ENCODE measurements at places on chromosomes 2 and 18.

DNA sequence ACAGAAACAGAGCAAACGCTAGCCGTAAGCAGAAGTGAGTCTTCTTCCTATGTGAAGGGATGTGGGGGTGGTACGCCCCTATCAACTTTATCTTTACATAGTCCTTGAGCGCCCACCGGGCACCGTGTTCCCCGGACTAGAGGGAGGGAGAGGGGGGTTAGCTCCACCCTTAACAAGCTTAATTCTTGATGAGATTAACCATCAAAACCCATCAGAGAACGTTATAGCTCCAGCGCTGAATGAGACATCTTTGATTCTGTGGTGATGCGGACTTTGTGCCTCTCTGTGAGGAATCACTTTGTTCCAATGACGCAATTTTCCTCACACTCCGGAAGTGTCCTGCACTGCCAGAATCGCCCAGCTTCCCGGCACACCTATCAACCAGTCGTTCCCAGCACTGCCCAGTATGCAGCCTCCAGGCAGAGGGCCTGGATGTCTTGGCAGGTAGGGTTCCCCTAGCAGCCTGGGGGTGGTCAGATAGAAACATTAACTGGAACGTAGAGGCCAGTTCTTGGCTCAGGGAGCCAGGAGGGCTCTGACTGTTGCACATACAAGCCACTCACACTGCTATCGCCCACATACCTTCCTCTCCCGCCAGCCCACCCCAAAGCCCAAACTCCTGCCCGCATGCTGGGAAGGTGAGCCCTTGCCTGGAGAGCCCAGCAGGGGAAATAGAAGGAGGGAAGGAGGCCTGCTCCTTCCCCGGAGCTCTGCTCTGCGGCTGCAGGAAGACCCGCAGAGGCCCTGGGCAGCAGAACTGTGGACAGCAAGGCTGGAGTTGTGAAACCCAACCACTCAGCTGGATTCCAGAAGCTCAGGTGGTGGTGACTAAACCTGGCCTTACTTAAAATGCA lies 1.9 kb upstream of the ODC1 start:
- no peak for DNase-seq

DNA sequence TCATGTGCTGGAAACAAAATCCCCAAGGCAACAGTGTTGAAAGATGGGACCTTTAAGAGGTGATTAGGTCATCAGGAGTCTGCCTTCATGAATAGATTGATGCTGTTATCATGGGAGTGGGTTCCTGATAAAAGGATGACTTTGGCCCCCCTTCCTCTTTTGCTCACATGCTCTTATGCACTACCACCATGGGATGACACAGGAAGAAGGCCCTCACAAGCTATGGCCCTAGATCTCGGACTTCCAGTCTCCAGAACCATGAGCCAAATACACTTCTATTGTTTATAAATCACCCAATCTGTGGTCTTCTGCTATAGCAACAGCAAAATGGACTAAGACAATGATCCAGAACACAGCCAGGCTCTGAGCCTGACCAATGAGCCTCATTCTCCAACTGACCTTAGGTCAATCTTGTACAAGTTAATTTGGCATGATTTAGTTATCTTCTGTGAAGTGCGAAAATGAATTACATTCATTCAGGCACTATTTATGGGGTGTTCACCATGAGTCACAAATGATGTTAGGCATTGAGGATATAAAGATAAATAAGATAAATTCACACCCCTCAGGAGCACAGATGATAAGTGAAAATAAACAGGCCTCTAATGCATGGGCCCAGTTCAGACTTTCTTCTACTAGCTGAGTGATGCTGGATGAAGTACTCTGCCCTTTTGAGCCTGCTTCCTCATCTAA lies 37.7 kb upstream of the NT5C1B start:
- no peak for DNase-seq

- DNase-seq = peak; percentile 92
Observed at GRCh38 chr2:184598316-184599053, at the start of gene ZNF804A. TSS of gene ZNF804A (plus strand) at chr2:184598529. CDS start at chr2:184598960, 431 bp downstream.

DNA sequence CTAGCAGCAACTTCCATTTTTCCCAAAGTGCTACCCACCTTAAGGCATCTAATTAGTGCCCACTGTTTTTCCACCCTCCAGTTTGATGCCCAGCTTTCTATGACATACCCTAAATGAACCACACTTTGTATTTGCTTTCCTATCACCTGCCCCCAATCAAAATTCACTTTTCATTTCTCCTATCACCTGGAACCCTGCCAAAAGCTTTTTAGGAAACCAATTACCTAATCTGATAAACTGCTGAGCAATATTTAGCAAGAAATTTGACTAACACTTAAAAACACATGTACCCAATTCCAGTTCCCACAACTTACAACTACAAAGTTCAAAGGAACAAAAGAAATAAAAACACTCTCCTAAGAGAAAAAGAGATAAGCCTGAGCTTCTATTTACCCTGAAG lies 71.7 kb downstream of the IKZF2 start:
- DNase-seq = no peak

DNA sequence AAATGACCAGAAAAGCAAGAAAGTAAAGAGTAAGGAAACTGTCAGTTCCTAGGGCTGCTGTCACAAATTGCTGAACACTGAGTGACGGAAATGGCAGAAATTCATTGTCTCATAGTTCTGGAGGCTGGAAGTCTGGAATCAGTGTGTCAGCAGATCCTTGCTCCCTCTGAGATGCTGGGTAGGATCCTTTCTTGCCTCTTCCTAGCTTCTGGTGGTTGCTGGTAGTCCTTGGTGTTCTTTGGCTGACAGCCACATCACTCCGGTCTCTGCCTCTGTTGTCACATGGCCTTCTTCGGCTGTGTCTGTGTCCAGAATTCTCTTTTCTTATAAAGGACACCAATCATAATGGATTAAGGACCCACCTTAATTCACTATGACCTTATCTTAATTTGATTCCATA lies 21.9 kb downstream of the PLEKHB2 start:
- no peak for DNase-seq

DNA sequence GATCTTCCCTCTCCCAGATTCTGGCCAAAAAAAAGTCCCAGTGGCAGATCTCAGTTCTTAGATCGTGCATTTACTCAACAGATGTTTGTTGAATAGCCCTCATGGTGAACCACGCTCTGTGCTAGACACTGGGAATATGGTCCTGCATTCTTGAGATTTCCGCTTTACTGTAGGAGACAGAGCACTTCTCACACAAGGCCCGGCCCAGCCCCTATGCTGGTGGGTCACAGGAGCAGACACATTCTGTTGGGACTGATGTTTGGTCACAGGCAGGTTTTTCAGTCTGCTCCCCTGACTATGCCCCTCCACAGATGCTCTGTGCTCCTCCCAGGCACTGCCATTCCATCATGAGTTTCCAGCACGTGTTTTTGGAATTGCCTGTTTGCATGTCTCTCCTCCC lies 110.9 kb downstream of the RAPGEF4 start:
- DNase-seq = no peak

DNA sequence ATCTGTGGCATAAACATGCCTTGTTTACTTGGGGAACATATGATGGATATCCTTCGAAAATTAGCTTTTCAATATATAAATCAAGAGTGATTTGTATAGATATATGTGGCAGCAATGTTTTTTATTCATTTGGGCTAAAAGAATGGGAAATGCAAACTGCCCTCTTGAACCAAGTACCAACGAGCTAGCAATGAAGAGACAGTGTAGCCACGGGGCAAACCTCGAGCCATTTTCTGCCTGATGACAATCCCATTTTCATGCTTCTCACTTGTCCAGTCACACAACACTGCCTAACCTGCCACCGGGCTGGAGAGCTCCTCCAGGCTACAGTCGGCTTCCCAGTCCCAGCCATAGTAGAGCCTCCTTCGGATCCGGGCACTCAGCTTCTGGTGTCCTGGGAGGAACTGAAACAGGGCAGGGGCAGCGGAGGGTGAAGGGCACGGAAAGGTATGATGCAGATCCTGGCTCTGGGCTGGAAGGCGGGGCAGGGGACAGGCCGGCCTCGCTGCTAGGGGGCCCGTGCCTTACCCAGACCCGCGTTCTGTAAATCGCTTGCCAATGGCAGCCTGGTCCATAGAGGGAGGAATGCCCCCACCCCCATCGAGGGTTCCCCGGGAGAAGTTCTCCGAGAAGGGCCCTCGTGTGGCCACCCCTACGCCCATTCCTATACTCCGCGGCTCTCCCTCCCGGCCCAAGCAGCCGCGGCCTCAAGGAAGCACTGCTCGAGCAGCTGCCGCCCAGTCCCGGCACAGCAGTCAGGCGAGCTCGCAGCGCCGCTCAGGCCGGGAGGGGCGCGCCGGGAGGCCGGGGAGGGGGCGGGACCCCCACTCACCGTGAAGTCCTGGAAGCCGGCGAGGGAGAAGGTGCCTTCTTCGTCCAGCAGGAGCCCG lies 552 bp downstream of the CNPPD1 start:
- no peak for DNase-seq

GRCh38 chr18:57002627-57003026 lies 144.3 kb upstream of the BOD1L2 start:
- DNase-seq = peak; percentile 71

- DNase-seq = peak; percentile 61
Observed at GRCh38 chr18:907885-908757, 3.5 kb downstream of the ADCYAP1 start.

DNA sequence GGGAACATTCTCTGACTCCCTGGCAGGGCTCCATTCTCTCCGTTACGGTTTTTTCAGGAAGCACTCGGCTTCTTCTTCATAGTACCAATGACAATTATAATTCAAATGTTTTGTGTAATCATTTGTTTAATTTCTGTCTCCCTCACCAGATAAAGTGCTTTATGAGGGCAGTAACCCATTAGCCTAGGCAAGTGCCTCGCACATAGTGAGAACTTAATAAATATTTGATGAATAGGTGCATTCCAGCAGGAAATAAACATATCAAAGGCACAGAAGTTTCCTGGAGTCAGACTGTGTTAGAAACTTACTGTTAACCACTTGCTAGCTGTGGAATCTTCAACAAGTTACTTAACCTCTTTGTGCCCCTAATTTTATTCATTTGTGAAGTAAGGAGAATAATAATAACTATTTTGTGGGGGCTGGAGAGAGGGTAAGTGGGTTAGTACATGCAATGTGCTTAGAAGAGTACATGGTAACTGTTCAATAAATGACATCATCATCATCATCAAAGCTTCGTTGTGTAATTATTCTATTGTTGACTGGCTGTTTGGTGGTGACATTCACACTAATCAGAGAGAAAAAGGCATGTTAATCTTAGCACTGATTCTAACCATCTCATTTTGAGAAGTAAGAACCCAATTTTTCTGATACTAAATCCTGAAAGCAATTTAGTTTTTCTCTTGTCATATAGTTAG lies 352.3 kb downstream of the INSIG2 start:
- DNase-seq = no peak
